GM20000 (cell line): ENCODE measurements at places on chromosomes 6 and 20.
A peak's percentile ranks its signal among the peaks of the same experiment; 100 is the strongest.

- no peak for DNase-seq
These were observed 39.6 kb downstream of the TFEB start for GRCh38 chr6:41695825-41696224.

GRCh38 chr20:12090920-12091319 is 173.2 kb downstream of the BTBD3 start:
- DNase-seq, result no peak

DNA sequence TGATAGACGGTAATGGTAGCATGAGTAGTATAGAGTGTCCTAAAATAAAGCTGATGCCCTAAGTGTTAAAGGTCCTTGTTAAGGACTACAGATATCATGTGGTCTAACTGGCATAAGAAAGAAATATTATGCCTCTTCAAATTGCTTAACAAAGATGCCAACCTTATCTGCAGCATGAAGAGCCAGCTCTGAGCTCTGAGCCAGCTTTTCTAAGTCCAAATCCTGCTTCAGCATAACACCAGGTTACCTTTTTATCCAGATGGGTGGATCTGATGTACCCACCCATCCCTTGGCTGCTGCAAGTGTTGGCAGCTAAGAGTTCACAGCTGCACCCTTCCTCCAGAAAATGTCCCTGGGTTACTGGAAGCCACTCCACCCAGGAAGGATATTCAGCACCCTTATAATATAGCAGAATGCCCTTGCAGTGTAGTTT is 83.8 kb downstream of the TENT5A start:
- DNase-seq, result no peak

GRCh38 chr6:81614292-81614691 is 138.2 kb downstream of the TENT5A start:
- DNase-seq, result no peak

GRCh38 chr6:11485271-11485670 is 52.3 kb upstream of the TMEM170B start:
- no peak for DNase-seq

DNA sequence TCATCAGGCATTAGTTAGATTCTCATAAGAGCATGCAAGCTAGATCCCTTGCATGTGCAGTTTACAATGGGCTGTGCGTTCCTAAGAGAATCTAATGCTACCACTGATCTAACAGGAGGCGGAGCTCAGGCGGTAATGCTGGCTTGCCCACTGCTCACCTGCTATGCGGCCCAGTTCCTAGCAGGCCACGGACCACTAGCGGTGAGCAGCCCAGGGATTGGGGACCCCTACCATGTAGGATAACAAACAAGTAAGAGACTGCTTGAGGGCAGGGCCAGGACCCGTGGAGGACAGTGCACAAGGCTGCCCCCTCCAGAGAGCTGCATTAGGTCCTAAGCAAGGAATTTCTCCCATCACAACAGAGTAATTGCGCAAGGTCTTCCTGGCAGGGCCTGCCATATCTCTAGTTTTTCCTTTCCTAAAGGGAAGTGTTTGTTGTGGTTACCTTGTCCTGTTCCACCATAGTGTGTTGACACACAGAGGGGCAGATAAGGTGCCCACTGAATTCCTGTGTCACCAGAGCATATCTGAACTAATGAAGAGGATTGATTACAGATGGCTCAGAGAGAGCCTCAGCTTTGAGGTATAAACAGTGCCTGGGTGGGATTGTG is 58.0 kb downstream of the PACRG start:
- DNase-seq, result no peak

DNA sequence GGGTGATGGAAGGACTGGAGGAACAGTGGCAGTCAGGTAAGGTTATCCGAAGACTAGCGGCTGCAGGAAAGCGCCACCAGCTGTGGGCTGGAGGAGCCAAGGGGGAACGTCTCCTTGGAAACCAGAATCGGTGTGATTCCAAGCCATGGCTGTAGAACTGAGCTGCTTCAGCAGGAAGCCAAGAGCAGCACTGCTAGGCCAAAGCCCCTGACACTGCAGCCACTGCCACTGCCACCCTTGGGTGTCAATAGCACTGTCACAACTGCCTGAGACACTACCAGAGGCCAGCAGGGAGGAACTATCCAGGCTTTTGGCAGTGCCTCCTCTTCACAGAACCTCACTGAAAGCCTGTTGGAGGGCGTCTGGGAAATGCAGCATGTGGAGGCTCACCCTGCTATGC is 289.6 kb upstream of the SUPT3H start:
- no peak for DNase-seq

GRCh38 chr20:24966317-24967012 is 17.4 kb downstream of the CST7 start:
- DNase-seq, result no peak

DNA sequence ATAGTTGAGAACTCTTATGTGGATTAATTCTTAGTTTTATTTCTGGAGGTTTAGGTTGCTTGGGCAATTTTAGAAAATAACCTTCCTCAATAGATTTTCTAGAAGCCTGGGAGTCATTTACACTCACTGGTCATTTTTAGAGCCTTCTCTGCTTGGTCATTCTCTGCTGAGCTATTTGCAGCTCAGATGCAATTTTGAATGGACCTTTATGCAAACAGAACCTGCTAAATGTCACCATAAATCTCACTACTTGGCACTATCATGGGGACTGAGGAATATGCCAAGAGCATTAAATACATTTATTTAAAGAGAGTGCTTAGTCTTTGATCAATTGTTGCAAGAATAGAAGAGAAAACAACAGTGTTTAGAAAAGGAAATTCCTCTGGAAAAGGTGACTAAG is 154.0 kb downstream of the CLVS2 start:
- no peak for DNase-seq

DNA sequence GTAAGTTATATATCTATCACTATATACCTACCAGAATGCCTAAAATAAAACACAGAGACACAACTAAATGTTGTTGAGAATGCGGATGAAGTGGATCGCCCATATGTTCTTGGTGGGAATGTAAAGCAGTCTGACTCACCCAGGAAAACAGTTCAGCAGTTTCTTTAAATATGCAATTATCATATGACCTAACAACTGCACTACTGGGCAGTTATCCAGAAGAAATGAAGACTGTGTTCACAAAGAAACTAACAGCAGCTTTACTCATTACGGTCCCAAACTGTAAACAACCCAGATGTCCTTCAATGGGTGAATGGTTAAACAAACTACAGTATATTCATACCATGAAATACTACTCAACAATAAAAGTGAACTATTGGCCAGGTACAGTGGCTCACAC is 14.3 kb upstream of the ZC3H12D start:
- DNase-seq, result no peak

- DNase-seq, result no peak
These were observed 560.0 kb downstream of the TBC1D32 start for GRCh38 chr6:120774275-120774674.

GRCh38 chr6:118744261-118744941 is 93.0 kb upstream of the CEP85L start:
- DNase-seq, result no peak

GRCh38 chr6:3355011-3355357 is 96.2 kb downstream of the PSMG4 start:
- DNase-seq, result no peak

DNA sequence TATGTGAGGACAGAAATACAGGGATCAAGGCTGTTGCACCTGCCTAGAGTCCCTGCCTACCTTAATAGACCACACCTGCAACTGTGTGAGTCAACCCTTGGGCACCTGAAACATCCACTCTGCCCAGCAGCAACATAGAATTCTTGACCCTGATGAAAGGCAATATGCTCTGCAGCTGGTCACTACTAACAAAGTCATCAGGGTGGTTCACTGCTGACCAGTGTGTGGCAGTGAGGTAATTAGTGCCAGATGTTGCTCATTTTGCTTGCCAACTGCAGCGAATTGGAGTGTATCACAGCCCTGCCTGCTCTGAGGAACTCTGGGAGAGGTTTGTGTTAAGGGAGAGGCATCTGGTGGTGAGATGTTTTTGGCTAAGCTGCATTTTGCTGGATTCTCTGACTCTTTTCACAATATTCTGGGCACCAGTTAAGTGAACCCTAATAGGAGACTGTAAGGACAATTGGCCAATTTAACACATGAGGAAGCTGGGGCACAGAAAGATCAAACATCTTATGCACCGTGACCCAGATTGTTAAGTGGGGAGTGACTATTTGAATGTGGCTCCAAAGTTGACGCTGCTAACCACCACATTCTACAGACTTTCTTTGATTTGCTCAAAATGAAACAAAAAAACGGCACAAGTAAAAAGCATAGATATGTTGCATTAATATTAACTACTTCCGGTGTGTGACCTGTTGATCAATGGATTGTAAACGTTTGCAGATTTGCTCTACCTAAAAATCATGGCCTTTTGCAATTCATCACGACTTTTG is 61.9 kb upstream of the OPRM1 start:
- DNase-seq, result no peak

GRCh38 chr6:146887447-146888077 is 288.8 kb downstream of the ADGB start:
- DNase-seq, result no peak

DNA sequence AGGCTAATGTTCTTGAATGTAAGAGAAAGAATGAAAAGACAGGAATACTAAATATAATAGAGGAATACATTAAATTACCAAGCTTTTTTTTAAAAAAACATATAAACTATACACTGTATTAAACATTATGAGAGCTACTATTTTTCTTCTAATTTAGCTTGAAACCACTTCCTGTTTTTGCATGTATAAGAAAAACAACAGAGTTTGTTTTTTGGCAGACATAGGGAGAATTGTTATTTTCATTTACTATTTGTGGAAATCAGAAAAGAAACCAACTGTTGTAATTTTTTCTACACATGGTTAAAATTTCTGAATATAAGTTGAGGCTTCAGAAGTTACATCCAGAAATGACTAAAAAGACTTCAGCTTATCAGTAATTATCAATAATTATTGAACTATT is 991.8 kb upstream of the GJE1 start:
- DNase-seq, result no peak

- DNase-seq, result no peak
These were observed 44.2 kb upstream of the RNF24 start for GRCh38 chr20:4059606-4060005.

DNA sequence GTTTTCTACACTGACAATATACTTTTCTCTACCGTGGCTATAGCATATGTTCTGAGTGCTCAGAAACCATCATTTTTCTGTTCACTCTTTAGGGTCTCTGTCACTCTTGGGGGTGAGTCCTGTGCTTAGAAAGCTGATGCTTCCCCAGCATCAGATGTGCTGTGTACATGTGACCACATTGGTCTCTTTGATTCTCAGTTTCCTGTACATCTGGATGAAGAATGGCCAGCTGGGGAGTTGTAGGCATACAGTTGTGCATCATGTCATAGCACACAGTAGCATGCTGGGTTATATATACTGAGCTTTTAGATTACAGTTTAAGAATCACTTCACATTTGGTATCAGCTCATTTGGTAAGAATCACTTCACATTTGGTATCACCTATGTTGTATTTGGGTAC is 238.6 kb upstream of the PREP start:
- DNase-seq, result no peak

DNA sequence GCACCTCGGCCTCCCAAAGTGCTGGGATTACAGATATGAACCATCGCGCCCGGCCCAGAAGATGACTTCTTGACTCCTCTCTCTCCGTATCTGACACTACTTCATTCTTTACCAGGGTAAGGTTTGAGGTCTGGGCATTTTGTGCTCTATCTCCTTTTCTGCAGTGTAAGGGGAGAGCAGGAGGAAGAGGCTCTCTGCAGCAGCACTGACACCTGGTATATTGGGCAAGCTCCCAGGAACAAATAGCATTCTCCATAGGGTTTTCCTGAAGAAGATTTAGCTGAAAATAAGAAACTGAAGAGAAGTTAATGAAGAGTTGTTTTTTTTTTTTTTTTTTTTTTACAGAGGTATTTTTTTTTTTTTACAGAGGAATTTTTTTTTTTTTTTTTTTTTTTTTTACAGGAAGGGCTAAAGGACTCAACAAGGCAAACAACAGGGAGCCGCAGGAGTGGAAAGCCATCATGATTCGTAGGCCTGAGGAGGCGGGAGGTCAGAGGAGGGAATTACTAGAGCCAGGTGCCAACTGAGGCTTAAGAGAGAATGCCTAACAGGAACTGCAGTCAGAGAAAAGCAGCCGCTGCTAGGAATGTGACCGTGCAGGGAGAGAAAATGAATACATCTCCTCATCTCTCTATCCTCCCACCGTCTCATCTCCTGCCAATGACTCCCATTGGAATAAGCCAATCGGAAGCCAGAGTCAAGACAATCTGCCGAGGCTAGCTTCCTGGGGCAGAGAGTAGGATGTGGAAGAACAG is 34.7 kb upstream of the ADGRF4 start:
- no peak for DNase-seq

DNA sequence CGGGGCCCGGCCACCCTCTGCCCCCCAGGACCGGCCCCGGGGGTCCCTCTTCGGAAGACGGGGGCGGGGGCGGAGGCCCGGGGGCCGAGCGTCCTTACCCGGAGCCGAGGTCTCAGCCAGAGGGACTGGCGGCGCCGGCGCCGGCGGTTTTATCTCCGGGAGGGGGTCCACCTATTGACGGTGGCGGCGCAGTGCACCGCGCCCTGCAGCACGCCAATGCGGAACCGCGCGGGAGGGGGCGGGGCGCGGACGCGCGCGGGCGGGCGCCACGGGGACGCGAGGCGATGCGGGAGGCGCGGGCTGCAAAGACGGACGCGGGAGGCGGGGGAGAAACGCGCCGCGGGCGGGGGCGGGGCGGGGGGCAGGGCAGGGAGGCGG is at the start of gene EEF1A2:
TSS of gene EEF1A2 (minus strand) at position 124 of the 378 bp plus-strand sequence. CDS start 1,320 bp downstream, outside the sequence.
- peak; percentile 76 for DNase-seq

DNA sequence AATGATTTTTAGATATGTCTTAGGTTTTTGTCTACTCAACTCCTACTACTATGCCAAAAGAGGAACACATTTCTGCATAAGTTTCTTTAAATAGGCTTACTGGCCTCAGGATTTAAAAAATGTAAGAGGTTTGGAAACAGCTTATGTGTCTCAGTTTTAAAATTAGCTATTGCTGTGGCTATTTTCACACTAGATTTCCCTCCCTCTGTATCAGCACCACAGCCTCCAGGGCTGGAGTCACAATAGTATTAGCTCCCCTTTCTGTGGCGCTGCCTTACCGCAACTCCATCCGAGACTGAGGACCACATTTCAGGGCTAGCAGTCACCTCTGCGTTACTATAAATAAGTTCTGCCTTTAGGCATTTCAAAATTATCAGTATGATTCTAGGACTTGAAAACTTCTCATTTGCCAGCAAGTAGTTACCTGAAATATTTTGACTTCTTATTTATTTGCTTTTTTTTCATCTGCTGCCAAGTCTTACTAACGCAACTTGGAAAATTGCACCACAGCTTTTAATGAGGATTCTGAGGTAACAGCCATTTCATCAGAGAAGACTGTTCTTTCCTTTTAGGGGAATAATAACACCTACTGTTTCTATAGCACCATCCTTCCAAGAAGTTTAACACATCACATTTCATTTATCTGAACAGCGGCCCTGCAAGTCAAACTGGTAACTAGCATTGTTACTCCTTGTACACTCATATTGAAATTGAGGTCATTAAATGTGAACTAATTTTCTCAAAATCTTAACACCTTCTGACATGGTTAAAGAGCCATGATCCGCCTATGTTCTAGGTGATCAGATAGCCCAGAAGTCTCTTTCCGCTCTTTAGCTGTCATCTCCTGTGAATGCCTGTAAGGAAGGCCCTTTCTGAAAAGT is 105.9 kb downstream of the GJA10 start:
- DNase-seq, result no peak
